SHP77 treated with DMSO at 0.1 percent for 48 hours (cell line): ENCODE measurements at places on chromosomes 1 and 21.

GRCh38 chr1:92447033-92447681, 39.6 kb downstream of the GFI1 start:
- no peak for DNase-seq

DNA sequence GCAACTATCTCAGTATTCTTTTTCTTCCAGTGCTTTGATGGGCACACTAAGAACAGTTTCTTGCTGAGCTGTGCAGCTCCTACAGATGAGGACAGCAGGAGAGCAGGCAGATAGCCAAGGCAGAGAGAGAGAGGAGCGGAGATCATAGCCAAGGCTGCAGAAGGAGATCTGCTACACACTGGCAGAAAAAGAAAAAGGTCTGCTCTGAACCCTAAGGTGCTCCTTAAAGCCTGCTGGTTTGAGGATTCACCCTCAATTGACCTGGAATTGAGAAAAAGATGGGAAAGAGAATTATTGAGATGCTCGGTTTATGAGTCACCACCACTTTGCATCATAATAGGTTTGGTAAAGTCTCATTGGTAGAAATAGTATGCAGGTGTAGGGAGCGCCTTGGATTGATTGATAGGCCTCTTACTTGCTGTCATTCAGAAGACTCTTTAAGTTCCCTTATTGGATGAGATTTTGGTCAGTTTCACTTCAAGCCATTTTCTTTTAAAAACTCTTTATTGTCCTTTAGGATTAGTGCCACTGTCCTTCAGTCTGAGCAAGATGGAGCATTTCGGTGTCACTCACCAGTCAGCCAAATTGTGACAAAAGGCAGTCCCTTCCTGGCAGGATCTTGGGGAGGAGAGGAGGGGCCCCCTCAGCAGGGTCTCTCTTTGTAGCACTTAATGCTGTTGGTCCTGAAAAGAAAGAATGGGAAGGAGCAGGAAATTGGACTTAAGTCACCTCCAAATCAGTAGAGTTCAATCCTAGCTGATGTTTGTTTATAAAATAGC, 685.0 kb downstream of the ADGRL2 start:
- no peak for DNase-seq

DNA sequence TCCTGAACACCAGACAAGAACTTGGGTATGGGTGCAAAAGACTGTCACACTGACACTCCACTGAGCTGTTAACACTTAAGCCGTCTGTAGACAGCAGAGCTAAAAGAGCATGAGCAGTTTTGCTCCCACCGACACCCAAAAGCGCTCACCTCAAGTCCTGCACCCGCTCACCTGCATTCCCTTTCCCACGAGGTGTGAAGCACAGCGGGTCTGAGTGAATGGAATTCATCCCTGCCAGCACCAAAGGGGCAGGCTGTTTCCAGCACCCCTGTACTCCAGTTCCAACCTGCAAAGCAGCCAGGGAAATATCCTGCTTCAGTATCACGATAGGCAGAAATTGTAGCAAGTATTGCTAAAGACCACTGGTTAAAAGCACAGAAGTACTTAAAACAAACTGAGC, 28.8 kb downstream of the KRTAP21-3 start:
- no peak for DNase-seq

DNA sequence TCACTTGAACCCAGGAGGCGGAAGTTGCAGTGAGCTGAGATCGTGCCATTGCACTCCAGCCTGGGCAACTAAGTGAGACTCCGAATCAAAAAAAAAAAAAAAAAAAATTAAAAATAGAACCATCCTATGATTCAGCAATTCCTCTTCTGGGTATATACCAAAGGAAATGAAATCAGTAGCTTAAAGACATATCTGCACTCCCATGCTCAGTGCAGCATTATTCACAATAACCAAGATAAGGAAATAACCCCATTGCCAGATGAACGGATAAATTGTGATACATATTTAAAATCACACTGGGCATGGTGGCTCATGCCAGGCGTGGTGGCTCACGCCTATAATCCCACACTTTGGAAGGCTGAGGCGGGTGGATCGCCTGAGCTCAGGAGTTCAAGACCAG, 23.8 kb downstream of the ALDH9A1 start:
- DNase-seq, result no peak
